ENCODE measurements at places on chromosomes 6 and 20.

- DNase-seq = no peak
Measured at GRCh38 chr6:137001977-137002302, 42.8 kb downstream of the IL20RA start.

DNA sequence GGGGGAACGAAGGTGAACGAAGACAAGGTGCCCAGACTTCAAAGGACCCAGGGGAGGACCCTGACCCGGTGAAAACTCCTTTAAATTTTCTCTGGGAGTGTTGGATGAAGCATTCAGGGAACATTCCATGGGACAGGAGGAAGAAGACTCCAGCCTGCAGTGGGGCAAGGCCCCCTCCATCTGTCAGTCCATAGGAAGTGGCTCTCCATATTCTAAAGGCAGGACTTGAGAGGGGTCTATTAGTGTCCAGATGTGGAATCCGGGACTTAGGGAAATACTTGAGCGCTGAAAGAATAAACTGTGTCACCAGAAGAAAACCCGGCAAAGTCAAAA is 3.2 kb upstream of the BPIFA2 start:
- DNase-seq = no peak

DNA sequence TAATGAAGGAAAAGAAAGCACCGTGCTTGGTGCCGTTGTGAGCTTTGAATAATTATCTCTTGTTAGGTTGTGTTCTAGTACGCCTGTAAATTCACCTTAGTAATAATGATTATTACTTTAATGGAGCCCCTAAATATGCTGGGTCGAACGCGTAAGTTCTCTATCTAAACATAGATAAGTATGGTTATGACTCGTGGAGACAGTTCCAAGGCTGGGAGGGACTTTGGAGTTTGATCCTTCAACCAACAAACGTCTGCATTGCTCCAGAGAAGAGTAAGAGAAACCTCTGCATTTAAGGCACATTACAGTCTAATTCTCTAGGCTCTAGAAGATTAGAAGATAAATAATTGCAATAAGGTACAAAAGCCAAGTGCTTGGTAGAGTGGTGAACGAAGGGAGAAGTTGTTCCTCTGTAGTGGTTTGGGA is 514 bp downstream of the ACOT13 start:
- DNase-seq = no peak

DNA sequence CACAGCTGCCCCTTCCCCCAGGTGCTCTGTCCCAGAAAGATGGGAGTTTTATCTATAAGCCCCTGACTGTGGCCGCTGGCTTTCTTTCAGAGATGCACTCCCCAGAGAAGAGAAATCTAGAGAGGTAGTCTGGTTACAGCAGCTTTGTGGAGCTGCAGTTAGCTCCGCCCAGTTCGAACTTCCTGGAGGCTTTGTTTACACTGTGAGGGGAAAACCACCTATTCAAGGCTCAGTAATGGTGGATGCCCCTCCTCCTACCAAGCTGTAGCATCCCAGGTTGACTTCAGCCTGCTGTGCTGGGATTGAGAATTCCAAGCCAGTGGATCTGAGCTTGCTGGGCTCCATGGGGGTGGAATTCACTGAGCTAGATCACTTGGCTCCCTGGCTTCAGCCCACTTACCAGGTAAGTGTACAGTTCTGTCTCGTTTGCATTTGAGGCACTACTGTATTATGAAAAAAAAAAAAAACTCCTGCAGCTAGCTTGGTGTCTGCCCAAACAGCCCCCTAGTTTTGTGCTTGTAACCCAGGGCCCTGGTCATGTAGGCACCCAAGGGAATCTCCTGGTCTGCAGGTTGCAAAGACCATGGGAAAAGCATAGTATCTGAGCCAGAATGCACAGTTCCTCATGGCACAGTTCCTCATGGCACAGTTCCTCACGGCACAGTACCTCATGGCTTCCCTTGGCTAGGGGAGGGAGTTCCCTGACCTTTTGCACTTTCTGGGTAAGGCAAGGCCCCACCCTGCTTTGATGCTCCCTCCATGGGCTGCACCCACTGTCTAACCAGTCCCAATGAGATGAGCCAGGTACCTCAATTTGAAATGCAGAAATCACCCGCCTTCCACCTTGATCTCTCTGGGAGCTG is 275.0 kb downstream of the CENPW start:
- no peak for DNase-seq

GRCh38 chr6:15708231-15708630 is 45.4 kb upstream of the DTNBP1 start:
- DNase-seq = no peak

DNA sequence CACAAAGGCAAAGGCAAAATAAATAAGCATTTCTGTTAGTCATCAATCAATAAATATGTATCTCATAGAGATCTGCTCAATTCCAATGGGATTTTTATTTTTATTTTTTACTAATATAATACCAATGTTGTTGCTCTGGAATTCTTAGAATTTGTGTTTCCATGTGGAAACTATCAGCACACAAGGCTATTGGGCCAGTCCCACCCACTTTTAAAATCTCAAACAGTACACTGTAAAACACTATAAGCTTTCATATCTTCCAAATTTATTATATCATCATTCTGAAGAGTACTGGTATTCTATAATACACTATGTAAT is 563.8 kb upstream of the MARCKS start:
- no peak for DNase-seq

GRCh38 chr6:139448998-139449610 is 74.7 kb upstream of the CITED2 start:
- DNase-seq = no peak

DNA sequence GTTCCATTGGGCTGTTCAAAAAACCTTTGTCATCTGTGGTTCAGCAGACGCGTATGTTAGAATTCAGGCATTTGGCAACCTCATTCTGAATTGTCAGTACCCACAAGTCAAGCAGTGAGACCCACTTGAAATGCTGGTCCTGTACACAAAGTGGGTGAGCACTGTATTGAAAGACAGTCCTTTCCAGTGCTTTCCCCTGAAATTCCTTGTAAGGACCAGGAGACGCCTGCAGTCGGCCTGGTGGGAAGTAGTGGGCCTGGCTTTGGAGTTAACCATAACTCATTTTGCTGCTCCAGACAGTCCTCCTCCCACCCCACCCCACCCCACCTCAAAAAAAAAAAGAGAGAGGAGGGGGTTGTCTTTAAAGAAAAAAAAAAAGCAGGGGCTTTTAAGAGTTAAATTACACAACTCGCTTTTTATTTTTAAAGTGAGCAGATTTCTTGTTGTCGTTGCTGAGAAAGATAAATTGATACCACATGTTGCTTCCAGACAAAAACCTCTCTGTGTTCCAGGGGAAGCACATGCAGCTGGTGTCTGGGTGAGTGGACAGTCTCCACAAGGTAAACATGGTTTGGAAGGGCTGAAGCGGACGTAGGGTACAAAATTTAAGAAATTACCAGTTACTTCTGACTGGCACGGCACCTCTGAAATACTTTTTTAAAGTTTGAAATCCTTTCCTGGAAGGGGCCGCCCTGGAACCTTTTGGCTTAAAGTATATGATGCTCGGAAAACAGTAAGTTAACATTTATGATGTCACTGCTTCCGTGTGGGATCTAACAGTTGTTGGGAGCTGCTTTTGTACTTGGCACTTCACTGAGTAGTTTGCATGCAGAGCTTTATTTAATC is 95.3 kb downstream of the FOXO3 start:
- no peak for DNase-seq

DNA sequence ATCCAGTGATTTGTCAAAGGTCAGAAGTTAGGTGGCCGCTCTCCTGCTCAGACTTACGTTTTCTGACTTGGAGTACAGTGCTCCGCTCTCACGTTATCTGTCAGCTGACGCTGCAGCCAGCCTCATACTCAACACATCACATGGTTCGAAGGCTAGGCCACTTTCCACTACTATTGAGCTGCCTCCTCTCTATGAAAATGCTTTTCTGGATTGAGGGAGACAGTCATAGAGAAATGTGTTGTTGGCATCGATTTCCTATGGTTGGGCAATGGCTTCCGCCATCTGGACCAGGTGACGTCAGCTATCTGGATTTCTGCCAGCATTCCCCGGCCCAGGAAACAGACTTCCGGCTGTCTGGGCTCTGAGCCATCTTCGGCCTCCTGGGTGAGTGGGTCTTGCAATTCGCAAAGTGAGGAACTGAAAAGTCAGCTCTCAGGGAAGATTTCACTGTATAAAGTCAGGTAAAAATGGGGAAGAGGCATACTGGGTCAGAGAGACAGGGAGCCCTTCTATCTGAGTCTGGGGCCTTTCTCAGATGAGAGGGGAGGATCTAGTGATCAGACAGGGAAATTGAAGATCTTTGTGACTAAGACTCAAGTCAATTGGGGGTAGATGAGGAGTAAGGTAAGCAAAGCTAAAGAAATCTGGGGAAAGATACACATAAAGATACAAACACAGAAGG is 37.5 kb upstream of the IER3 start:
- DNase-seq = no peak

GRCh38 chr20:19275038-19275629 is 62.7 kb downstream of the SLC24A3 start:
- no peak for DNase-seq

DNA sequence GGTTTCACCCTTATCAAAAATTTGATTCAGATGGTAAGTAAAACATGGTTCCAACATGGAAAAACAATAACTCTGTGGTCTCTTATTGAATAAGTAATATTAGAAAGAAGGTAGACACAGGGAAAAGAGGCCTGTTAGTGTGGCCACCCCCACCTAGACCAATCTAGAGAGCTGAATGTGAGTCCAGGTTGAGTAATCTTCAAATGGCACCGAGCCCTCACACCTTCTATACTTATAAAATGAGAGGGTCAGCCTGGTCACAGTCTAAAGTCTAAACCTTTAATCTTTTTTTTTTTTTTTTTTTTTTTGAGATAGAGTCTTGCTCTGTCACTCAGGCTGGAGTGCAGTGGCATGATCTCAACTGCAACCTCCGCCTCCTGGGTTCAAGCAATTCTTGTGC is 6.9 kb downstream of the FAM184A start:
- no peak for DNase-seq

DNA sequence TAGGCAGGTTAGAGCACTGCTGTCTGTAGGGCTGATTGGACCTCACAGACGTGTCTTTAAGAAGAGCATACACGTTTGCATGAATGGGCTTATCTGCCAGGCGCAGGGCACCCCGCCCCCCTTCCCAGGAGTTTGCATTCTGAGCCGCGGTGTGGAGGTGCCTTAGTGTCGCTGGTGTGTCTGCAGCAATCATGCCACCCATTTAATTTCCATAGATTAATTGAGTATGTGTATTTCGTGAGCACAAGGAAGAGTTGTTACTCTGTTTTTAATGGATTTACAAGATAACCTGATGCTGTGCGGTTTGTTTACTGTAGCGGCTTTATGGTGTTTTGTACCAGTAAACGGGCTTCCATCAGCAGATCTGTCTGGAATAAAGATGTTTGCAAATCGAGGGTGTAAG is 107.7 kb downstream of the ZDHHC14 start:
- no peak for DNase-seq

GRCh38 chr6:157555455-157556143 is 174.6 kb downstream of the ZDHHC14 start:
- no peak for DNase-seq

- peak; percentile 34 for DNase-seq
Measured at GRCh38 chr6:137927777-137928218, 60.7 kb downstream of the TNFAIP3 start.

GRCh38 chr20:1669304-1669703 is 11.7 kb upstream of the SIRPG start:
- no peak for DNase-seq

GRCh38 chr6:140303218-140303949 is 928.9 kb upstream of the CITED2 start:
- DNase-seq = no peak

GRCh38 chr6:15990179-15990578 is 138.7 kb upstream of the MYLIP start:
- DNase-seq = no peak

- DNase-seq = no peak
Measured at GRCh38 chr20:25279403-25279802, 31.5 kb downstream of the PYGB start.

- no peak for DNase-seq
Measured at GRCh38 chr6:155882527-155883333, 427.1 kb upstream of the NOX3 start.

GRCh38 chr6:28651161-28651560 is 125.5 kb downstream of the GPX5 start:
- DNase-seq = no peak

GRCh38 chr6:154502553-154502952 is 7.9 kb downstream of the CNKSR3 start:
- DNase-seq = no peak

DNA sequence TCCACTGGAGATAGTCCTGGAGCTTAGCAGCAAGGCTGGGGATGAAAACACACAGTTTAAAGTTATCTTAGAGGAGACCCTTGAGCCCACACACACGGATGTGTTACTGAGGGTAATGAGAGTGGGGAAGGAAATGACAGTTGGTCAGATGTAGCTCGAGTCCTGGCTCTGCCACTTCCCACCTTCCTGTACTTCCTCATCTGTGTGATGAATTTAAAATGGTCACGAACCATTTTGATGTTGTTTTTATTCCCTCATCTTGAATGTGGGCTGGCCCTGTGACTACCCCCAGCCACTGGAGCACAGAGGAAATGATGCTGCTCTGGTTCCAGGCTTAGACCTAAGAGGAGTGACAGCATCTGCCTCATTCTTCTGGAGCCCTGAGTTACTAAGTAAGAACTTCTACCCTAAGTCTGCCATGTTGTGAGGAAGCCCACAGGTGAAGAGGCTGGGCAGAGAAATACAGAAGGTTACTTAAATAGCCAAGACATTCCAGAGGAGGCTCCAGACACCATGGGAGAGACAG is 141.2 kb downstream of the NRN1 start:
- no peak for DNase-seq

GRCh38 chr6:44034391-44034861 is 92.8 kb downstream of the MRPL14 start:
- no peak for DNase-seq

- DNase-seq = no peak
Measured at GRCh38 chr6:160420969-160421556, 72.9 kb downstream of the SLC22A3 start.

DNA sequence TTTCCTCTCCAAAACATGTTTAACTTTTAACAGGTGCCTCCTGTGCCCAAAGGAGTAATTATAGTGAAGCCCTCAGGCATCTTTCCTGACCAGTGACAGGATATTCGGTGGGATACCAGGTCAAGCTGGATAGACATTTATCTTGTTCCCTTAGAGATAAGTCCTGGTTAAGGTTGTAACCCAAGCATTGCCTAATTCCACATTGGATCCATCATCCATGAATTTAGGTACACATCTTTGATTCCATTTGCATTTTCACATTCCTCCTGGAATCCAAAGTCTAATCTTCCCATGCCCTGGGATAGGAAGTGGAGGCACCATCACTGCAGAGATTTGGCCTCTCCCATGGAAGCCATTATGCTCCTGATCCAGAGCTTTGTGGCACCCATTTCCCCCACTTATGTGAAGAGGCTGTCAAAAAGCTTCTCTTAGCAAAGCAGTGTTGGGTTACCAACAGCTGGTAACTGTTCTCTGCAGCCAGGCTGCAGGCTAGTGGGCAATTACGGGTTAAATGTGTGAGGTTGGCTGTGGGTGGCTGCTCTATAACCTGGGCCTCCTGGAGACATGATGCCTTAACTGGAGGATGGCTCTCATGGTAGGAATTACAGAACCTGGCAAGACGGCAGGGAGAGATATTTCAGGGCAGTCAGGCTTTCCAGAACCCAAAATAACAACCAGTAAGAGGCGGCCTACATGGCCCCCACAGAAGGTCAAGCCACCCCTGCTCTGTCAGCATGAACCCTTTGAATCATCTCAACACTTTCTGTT is 96.9 kb upstream of the VGLL2 start:
- DNase-seq = no peak

- DNase-seq = no peak
Measured at GRCh38 chr6:42702200-42702599, 20.2 kb downstream of the PRPH2 start.
